ENCODE measurements at places on chromosomes 13 and 19. TPM values are rescaled to one million over a fixed set of nuclear protein-coding genes. Genes with fewer than 3 reads are reported as not detected.

- DNase-seq: no peak
Measured at GRCh38 chr13:89204435-89204834, 1533.3 kb downstream of the SLITRK5 start.

DNA sequence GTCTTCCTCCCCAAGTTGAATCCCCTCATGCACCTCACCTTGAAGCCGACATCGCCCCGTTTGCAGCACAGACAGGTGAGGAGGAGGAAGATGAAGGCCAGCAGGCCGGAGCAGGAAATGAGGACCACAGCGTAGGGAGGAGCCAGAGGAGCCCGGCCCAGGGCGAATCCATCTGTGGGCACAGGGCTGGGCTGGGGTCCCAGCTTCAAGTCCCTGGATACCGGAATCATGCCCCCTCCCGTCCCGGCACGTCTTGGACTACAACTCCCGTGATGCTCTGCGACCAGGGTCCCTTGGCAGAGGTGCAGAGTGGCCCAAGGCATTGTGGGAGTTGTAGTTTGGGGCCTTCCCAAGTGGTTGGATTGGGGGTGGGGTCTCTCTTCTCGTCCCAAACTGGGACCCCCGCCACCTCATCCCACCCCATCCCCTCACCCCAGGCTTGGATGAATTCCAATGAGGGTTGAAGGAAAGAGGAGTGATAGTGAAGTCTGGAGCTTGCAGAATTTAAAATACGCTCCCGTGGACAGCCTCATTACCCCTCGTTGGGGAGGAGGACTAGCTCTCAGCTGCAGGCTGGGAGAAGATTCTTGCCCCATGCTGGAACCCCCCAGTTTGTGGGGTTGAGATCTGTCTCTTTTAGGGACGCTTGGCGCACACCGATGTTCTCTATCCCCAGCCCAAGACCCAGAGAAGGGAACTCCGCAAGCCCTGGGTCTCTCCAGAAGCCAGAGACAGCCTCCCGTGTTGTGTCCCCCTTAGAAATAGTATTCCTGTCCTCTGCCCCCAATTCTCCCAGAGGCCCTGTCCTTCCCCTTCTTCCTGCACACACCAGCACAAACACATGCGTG lies 990 bp downstream of the LMTK3 start:
- no peak for DNase-seq

- no peak for DNase-seq
Measured at GRCh38 chr13:36163809-36164308, 32.7 kb upstream of the DCLK1 start.

GRCh38 chr13:44566601-44567000 lies 9.5 kb downstream of the TSC22D1 start:
- DNase-seq: no peak

WDR88 gene
- total RNA-seq: not detected

LILRB3 gene
- total RNA-seq: 5.6 TPM

DNA sequence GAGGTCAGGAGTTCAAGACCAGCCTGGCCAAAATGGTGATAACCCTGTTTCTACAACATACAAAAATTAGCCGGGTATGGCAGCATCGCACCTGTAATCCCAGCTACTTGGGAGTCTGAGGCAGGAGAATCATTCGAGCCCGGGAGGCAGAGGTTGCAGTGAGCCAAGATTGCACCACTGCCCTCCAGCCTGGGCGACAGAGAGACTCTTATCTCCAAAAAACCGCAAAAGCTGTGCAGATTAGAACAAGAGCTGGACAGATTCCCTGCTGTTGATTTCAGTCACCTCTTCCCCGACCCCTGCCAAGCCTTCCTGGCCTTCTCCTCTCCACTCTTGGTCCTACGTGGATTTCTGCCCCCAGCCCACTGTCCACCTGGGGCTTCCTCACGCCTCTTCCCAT lies 8.3 kb downstream of the CAMSAP3 start:
- no peak for DNase-seq

- no peak for DNase-seq
Measured at GRCh38 chr19:38333245-38333644, 2.4 kb upstream of the CATSPERG start.

DNA sequence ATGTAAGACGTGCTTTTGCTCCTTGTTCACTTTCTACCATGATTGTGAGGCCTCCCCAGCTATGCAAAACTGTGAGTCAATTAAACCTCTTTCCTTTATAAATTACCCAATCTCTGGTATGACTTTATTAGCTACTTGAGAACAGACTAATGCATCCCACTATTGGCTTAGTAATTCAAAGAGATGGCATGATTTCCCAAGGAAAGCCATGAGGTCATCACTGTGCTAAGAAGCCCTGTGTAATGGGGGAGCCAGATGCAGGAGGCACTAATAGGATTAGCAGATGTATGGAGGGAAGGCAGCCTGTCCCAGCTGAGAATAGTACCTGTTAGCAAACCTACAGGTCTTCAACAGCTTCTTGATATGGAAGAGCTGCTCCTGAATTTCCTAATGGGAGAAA lies 38.1 kb downstream of the RUBCNL start:
- no peak for DNase-seq

- no peak for DNase-seq
Measured at GRCh38 chr19:15304140-15304705, 28.1 kb downstream of the BRD4 start.

GRIN3B gene
- not detected for total RNA-seq

PGLYRP1 gene
- not detected for total RNA-seq

- no peak for DNase-seq
Measured at GRCh38 chr19:1151917-1152587, 22.0 kb downstream of the SBNO2 start.

DNA sequence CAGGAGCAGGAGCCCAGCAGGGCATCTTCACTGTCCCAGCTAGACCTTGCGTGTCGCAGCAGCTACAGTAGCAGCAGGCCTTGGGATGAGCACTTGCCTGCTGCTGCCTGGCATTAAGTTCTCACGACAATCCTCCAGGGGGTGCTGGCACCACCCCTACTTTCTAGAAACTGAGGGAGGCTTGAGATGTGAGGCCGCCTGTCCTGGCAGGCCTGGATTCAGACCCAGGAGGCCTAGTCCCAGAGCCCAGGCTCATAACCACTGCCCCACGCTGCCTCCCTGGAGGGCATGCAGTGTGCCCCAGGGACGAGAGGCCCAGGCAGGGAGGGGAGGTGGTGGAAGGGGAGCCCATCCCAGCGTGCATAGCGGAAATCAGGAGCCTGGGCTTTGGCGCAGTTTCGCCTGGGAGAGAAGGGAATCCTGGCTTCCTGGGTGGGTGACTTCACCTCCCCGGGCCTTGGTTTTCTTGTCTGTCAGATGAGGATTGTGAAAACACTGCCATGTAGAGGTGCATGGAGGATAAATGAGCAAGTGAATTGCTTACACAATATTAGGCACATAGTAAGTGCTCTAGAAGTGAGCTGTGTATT lies 26.1 kb downstream of the PPP5C start:
- no peak for DNase-seq

DNA sequence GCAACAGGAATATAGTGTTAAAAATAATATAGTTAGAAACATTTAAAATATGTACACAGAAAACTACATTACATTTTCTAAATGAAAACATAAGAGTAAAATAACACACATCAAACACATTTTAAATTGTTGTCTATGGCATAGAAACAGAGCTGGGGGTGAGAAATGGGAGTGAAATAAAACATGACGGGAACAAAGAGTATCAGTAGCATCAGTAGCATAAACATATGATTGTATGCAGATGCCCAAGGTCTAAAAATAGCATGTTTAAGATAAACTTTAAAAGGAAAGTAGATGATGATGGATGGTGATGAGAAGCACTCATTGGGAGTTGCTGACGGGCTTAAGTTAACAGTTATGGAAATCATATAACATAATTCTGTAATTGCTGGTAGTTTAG lies 1221.7 kb upstream of the SPRY2 start:
- DNase-seq: no peak

DNA sequence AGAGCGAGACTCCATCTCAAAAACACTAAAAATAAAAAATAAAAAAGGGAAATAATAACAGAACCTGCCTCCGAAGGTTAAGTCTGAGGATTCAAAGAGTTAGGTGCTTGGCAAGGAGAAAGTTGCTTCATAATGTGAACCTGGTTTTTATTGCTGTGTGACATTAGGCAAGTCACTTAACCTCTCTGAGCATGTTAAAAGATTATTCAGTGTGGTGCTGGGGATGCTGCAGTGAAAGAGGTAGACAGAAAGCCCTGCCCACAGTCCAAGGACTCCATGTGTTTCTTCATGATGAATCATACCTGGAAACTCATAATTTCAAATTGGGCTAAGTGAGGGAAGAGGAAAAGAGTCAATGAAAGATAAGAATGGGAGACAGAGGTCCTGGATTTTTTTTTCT lies 2.4 kb downstream of the IL27RA start:
- no peak for DNase-seq

DNA sequence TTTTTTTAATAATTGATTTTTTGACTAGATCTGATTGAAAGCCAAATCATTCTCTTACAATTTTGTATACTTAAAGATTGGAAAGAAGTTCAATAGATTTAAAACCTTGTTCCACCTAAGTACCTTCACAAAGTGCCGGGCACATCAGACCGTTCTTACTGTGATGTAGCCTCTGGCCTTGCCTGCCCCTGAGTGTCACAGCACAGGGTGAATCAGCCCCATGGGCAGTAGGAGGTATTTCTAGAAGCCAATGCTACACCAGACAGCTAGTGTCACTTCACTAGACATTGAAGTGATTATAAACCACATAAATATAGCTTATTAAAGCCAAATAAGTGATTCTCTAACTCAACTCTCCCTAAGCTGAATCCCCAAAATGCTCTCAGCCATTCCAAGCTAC lies 131.3 kb downstream of the LACC1 start:
- no peak for DNase-seq

GRCh38 chr19:7635670-7636069 lies 1.2 kb upstream of the STXBP2 start:
- no peak for DNase-seq

ZNF799 gene
- total RNA-seq: 10.3 TPM

GRCh38 chr19:4606181-4606580 lies 33.1 kb upstream of the TNFAIP8L1 start:
- no peak for DNase-seq

GPR183 gene
- 5.4 TPM for total RNA-seq

GRK1 gene
- total RNA-seq: not detected

RUBCNL gene
- 4.2 TPM for total RNA-seq

- no peak for DNase-seq
Measured at GRCh38 chr19:2084993-2085720, 11.0 kb downstream of the MOB3A start.

CFD gene
- 139 TPM for total RNA-seq

DNA sequence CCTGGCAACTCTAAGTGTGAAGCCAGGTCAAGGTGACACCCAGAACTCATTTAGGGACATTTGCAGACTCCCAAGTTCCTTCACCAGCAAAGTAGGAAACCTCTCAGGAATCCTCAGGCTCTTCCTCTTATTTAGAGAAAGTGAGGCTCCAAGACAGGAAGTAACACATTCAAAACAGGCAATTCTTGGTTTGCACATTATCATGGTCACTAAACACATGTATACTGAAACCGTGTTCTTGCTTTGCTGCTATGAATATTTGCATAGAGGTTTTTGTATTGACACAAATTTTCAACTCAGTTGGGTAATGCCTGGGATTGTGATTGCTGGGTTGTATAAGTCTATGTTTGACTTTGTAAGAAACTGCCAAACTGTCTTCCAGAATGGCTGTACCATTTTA lies 13.2 kb upstream of the URI1 start:
- DNase-seq: no peak

ZGLP1 gene
- total RNA-seq: 6.3 TPM

GRCh38 chr19:49546825-49547565 lies 19.2 kb downstream of the RCN3 start:
- peak; percentile 84 for DNase-seq

Measured in ureter (tissue), 1 donor.